Esophagus muscularis mucosa (tissue), 4 donors: ENCODE measurements at places on chromosomes 1 and 21. TPM values are rescaled to one million over a fixed set of nuclear protein-coding genes. Genes with fewer than 3 reads are reported as not detected.

- DNase-seq, result no peak
These were observed 444.8 kb downstream of the TTLL7 start for GRCh38 chr1:83554174-83554573.

Gene PCNX2
- 9.3 TPM for total RNA-seq

DNA sequence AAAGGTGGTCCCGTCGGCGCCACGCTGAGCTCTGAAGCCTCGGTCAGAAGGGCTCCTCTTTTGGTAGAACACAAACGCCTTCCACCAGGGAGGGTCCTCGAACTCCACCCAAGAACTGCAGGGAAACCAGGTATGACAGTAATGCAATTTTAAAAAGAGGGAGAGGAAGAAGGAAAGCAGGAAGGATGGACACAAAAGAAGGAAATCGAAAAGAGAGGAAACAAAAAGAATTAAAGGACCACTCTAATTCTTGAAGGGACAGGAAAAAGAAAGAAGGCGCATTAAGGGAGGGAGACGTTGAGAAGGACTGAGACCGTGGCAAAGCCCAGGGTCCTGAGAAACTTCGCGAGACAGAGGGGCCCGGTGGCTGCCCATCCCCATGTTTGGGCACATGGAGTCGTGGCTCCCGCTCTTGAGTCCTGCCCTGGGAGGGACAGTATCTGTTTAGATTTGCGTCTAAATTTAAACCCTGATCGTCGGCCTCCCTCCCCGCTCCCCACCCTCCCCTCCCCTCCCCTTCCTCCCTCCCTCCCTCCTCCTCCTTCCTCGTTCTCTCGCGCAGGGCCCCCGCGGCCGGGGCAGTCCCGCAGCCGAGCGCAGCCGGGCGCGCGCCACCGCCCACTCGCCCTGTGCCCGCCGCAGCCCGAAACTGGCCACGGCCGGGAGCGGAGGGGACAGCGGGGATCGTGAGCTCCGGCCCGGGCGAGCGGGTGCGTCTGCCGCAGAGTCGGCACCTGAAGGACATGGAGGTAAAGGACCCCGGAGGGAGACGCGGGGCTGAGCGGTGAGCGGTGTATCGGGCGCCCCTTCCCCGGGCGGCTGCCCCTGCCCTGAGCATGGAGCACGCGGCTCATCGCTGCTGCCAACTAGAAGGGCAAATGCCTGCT, at the start of gene RCSD1:
Gene RCSD1, plus strand, starts transcription at position 552 of the 887 bp plus-strand sequence. Its CDS starts 192 bp downstream, at position 744.
- no peak for DNase-seq

Gene LCE6A
- not detected for total RNA-seq

DNA sequence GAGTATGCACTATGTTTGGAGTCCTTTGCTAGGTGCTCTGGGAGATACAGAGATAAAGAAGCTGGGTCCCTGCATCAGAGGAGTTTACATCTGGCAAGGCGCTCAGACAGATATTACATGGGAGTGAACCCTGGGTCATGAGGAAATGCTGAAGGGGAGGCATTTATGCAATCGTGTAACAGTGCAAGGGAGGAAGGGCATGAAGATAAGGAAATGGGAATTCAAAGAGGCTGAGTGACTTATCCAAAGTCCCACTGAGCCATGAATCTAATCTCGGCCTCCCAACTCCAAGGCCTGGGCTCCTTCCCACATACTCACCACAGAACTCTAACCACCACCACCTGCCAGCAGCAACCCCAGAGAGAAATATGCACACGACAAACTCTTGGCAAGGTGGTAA, 51.6 kb downstream of the FAM163A start:
- DNase-seq, result no peak

Gene HMGCS2
- total RNA-seq, result not detected

Gene LHX8
- not detected for total RNA-seq

Gene DNAJC16
- 13.0 TPM for total RNA-seq

DNA sequence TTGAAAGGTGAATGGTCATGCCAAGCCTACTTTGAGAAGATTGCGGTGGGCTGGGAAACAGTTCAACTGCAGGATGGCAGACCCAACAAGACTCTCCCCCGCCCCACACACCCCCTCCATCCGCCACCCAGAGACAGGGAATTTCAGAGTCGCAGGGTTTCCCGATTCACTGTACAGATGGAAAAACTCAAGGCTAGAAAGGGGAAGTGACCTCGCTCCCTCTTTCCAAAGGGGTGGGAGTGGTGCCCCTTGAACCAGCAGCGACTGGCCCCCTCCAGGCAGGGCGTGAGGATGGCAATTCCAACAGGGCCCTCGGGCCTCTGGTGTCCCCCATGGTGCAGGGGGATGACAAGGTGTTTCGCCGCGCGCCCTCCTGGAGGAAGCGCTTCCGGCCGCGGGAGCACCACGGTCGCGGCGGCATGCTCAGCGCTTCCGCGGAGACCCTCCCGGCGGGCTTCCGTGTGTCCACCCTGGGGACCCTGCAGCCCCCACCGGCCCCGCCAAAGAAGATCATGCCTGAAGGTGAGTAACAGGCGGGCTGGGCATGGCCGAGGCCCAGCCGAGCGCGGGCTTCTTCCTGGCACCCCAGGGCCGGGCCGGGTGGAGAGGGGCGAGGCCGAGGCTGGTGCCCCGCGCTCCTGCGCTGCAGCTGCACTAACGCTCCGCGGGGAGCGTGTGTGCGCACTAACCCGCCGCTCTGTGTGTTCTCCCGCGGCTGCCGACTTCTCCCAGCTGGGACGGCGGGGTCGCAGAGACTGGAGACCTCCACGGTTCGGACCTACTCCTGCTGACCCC, 10.4 kb downstream of the MYOG start:
- DNase-seq, result no peak

Gene MPL
- total RNA-seq, result not detected

DNA sequence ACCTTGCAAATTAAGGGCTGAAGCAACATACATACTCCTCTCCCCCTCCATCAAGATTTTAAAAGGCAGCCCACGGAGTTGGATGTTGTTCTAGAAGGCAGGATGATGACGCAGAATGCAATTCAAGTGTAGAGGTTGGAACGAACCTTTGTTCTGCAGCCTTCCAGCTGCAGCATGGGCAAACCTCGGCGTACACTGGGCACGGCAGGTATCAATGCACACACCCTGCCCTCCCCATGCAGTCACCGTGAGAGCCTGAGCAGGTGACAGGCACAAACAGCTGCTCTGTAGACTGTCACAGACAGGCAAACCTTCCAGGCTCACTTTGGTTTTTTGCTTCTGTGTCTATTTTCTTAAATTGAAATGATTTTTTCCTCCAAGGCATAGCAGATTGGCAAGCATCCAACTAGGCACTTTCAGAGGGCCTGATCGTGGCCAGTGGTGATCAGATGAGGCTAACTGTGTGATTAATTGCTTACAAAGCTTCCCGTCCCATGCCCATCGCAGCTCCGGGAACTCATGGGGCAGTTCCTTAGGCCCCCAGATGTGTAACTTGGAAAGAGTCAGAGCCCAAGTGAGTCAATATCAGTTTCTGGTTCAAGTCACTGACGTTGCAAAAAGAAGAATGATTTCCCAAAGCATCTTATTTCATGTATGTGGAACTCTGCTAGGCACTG, 82.3 kb downstream of the ITPKB start:
- no peak for DNase-seq

- DNase-seq, result no peak
These were observed 15.9 kb upstream of the LRRC8C start for GRCh38 chr1:89616844-89617627.

Gene SOAT1
- total RNA-seq, result 10.8 TPM

GRCh38 chr1:34356853-34357252, 180.1 kb downstream of the C1orf94 start:
- DNase-seq, result no peak

DNA sequence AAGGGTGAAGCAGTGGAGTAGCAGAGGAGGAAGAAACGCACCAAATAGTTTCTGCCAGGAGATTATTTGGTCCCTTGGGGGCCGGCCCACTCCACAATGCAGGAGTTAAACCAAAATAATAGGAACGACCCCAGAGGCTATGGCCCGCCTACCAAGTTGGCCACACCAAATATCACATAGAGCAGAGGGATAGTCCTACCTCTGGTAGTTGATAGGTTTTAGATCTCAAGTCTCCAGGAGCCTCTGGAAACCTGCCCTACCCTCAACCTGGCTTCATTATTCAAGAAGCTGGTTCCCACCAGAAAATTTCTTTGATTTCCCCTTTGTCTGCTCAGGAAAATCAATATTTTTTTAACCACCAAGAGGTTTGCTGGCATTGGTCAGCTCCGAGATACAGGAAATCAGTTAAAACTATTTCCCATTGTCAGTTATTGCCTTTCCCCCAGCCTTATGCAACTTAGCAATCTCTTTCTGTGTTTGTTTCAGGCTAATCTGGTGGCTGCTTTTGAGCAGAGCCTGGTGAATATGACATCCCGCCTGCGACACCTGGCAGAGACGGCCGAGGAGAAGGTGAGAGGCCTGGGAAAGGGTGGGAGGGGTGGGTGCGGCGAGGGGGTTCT, 35.5 kb upstream of the IPO9 start:
- DNase-seq, result no peak

- no peak for DNase-seq
These were observed 5.8 kb downstream of the SLC45A1 start for GRCh38 chr1:8323706-8324105.

DNA sequence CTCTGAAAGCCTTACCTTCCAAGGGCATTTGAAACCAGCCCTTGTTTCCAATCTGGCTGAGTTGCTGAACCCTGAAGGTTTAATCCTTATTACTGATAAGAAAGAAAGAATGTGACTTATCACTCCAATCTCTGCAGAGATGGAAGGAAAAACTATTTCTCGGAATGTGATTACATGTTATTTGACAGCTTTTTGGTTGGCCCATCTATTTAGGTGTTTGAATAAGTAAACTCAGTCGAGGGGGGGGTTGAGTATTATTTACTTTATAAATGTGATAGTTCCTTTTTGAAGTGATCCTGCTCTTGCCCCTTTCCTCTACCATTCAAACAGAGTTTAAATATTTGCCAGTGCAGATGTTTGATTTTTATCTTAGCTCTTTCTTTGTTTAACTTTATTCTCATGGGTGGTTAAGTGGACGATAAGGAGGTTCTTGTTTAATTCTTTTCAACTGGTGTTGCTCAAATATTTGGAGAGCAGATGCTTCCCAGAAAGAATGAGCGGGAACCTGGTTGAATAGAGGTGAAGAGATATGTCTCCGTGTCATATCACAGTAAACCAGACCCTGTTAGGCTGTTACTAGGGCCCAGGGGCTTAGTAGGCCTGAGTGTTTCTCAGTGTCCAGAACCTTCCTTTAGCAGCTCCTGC, 126.1 kb downstream of the CACHD1 start:
- DNase-seq, result no peak

- DNase-seq, result no peak
These were observed 22.5 kb downstream of the TGFBR3 start for GRCh38 chr1:91863498-91863897.

DNA sequence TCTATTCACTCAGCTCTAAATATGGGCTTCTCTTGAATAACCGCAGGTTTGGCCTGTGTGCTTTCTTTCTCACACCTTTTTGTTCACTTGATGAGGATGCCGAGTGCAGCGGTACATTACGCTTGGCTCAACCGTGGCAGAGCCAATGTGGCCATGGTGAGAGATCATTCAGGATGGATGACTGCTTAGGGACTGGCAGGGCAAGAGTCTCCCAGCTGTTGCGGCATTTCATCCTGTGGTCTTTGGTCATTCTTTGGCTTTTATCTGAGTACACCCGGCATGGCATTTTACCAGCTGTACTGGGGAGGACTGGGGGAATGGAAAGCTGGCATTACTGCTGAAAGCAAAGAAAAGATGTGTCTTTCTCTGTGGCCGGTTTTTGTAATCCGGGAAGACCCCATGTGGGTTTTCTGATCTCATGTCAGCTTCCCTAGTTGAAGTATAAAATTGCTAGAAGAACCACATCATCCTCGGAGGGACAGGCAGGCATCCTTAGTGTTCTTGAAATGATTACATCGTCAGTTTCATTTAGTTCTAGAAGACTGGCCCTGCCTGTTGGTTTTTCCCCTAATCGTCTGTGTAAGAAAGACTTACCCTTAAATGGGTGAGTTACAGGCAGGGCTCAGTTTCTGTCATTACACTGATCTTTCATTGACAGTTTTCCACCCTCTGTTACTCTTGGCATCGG, 15.1 kb downstream of the PCP4 start:
- DNase-seq, result no peak

Gene LIN28A
- not detected for total RNA-seq

- no peak for DNase-seq
These were observed 138.0 kb downstream of the RERE start for GRCh38 chr1:8679395-8679800.

Gene LMX1A
- not detected for total RNA-seq

- DNase-seq, result no peak
These were observed 106.0 kb downstream of the TPTE start for GRCh38 chr21:10627316-10627863.

Gene VWA1
- 99.9 TPM for total RNA-seq

DNA sequence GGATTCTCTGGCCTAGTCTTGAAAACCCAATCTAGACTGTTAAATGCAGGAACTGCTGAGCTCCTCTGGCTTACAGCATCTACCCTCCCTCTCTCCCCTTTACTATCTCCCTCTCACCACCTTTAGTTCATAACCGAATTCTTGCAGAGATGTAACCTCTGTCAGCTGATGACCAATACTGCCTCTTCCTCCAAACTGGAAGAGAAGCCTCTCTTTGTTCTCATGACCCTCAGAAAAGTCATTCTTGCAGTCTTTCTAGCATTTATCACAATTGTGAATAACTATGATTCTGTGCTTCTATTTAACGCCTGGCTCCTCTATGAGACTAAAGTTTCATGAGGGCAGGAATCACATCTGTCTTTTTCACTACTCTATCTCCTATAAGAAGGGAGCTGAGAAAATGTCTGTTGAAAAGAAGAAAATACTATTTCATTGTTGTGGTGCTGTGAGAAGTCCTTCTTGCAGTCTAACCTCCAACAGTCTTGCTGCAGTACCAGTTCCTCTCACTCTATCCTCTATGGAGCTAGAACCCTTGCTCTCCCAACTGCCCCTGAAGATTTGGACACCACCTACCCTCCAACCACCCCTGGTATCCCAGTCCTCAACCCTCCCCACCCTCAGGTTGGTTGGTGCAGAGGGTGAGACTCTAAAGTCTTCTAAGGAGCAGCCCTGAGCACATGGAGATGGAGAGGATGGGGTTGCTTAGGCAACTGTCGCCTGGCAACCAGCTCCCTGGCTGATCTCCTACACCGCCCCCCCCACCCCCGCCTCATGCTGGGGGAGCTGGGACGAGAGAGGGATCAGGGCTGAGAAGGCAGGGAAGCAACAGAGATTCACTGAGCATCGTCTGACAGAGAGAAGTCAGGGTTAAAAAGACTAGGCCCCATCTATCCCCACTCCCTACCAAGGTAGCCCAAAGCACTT, 13.9 kb downstream of the MEF2D start:
- DNase-seq, result no peak

GRCh38 chr1:211579440-211580302, 710 bp upstream of the SLC30A1 start:
- peak; percentile 95 for DNase-seq

Gene DISP1
- total RNA-seq, result 11.6 TPM

GRCh38 chr1:93033029-93033428, 46.1 kb upstream of the MTF2 start:
- no peak for DNase-seq

Gene TIE1
- 16.2 TPM for total RNA-seq
